Activated CD4-positive, alpha-beta memory T cell treated with anti-CD3 and anti-CD28 coated beads for 36 hours (primary cell): ENCODE measurements at places on chromosomes 2 and 18.

DNA sequence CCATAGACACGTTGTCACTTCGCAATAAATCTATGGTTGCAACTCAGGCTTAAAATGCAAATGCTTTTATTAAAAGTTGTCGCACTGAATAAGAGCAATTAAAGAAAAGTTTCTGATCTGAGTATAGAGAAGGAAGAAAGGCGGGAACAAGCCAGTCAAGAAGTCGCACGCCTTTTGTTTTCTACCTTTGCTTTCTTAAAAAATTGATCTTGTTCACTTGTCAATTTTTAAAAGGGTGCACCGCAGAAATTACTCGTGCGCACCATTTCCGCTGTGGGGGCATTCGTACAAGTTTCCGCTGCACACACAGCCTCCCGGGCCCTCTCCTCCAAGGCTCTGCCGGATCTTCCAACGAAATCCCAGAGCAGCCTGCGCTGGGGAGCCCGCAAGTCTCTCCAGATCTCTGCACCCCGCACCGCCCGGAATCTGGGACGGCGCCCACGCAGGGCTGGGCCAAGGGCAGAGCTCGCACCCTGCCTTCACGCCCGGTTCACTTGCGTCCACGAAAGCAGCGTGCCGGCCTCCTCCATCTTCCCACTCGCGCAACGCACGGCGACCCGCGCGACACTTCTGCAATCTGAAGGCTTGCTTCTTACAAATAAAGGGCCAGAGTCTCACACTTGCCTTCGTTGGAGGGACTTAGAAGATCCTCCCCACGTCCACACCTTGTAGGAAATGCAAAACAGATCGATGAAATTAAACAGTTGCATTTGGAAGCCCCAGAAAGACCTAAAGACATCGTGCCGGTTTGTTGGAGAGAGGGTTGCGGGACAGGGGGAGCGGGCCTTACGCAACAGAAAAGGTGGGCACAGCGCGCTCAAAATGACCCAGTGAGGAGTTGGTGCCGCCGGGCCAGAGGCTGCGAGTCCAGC lies 2.6 kb upstream of the SALL3 start:
- no peak for DNase-seq

DNA sequence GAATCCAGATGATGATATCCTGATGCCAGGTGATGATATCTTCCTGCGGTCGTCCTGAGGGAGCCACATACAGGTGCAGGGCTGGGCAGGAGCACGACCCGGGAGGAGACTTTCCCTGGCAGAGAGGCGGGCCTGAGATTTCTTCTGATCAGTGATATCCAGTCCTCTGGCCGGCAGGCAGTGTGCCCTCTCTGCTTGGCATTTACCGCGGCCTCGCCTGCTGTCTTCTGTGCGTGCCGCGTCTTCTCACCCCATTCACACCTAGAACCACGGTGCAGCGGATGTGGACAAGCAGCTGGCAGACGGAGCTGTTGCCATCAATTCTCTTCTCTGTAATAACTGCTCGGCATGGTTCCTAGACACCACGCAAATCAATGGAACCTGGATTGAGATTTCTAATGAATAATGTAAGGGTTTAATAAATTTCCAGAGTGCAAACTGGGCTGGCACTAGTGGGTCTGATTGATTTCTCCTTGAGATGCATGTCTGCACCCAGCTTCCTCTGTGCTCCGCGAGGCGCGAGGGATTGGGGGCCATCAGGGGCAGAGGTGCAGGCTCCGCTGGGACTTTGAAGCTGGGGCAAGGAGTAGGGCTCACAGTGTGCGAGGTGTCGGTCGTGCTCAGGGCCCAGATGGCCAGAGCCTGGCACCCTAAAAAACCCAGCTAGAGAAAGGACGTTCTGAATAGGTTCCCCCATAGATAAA lies 208.9 kb upstream of the HDAC4 start:
- DNase-seq, result no peak

DNA sequence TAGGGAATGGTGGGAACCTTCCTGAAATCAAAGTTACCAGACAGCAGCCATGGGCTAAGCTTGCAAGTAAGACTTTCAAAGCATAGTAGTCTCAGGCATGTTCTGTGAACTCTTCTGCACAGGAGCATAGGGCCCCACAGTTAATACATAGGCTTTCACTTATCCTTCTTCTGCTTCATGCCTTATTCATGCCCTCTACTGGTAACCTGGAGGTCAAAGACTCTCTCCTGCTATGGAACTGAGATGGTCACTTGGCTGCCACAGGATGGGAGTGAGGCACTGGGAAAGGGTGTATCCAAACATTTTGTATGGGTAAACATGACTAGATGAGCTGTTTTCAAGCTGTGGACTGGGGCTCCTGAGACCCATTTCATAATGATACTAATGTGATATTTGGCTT lies 49.1 kb upstream of the ZNF638 start:
- no peak for DNase-seq

- DNase-seq, result no peak
Observed at GRCh38 chr2:240418311-240418710, 17.2 kb upstream of the GPC1 start.

- no peak for DNase-seq
Observed at GRCh38 chr2:7683196-7683595, 766.0 kb downstream of the RNF144A start.

DNA sequence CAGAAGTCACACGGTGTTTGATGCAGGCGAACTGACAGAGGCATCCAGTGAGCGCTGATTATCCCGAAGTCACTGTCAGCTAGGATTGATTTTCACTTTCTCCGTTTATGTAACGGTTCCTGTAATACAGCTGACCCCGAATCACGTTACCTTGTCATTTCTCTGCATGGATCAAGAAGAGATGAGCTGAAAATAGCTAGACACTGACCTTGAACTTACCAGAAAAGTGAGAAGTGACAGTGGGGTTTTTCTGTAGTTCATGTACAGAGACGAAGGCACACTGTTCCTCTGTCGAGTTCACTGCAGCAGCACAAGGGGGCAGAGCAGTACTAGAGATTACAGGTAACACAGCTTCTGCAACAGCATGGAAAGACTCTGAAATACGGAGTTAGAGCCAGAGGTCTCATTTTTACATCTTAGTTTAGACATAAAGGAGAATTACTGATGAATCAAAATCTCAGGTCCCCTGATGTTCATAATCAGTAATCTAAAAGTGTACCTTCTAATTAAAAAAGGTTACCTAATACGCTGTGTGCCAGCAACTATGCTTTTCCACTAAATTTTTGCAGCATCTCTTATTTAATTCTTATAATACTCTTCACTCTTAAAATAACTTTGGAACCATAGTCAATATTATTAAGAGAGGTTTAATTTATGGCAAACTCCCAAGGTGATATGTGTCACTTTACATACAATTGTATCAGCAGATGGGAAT lies 33.1 kb downstream of the ARHGAP15 start:
- DNase-seq, result peak; percentile 68

DNA sequence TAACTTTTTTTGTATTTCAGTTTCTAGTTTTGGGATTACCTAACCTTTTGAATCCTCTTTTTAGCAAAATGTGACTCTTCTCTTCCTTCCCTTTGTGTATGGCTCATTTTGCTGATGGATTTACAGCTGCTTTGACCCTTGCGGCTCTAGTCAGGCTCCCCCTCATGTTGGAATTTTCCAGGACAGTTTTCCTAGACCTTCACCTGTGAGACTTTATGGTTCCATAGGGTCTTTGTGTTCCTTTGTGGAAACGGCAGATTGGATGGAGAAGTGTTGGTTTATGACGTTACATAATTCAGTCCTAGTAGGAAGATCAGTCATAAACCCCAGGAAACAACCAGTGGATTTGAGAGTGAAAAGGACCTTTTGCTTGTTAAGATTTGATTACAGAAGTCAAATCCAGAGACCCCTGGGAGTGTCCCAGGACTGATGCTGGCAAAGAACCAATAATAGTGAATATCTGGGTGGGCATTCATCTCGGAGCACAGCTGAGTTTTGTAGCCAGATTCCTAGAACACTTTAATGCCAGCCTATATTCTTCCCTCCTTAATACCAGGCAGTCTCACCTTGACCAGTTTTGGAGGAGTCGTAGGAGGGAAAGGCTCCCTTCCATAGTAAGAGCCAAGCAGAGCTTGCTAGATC lies 42.7 kb downstream of the SOCS6 start:
- DNase-seq, result no peak

- DNase-seq, result no peak
Observed at GRCh38 chr18:44912740-44913478, 232.2 kb downstream of the SETBP1 start.

GRCh38 chr2:167127135-167127534 lies 238.9 kb downstream of the XIRP2 start:
- no peak for DNase-seq

DNA sequence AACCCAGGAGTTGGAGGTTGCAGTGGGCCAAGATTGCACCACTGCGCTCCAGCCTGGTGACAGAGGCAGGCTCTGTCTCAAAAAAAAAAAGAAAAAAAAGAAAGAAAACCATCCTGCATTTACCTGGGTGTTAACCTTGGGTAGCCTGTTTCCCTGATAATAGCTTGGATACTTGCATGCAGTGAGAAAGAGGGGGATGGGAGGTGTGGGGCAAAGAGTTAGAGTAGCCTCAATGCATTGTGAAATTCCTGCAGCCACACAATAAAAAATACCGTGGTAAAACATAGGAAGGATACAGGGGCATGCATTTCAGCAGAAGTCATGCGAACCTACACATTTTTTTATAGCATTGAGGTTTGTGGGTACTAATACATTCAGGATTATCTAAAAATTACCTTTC lies 76.6 kb upstream of the ZNF516 start:
- no peak for DNase-seq

GRCh38 chr2:68225119-68225632 lies 27.2 kb downstream of the PPP3R1 start:
- DNase-seq, result peak; percentile 22

DNA sequence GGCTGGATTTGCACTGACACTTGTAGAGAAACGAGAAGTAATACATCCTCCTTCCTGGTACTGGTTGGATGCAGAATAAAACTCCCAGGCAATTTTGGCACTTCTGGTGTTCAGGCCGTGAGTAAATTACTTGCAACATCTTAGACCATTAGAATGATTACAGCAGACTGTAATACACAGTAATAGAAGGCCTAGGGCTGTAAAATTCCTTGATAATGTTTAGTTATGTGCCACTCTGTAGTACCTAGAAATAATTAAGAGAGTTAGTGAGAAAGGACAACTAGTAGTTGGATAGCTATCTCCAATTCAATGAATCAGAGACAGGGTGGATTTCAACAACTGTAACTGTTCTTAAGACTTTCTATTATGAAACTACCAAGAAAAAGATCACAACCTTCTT lies 356.3 kb upstream of the SETBP1 start:
- DNase-seq, result no peak

DNA sequence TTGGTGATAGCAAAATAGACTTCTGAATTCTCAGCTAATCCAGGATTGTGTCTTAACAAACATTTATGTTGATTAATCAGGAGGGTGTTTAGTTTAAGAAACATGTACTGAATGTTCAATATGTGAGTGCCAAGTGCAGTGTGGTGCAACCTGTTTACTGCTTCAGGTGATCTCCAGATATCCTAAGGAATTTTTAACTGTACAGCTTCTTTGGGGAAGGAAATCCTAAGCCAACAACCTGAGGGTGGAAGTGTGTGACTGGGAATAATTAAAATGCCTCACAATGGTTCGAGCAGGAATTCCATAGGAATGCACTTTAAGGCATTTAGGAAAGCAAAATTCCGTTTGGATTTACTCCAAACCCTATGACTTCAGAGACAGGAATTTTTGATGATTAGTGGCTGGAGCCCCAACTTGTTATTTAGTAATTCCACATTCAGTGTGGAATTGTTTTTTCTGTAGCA lies 16.4 kb downstream of the CRIM1 start:
- no peak for DNase-seq

GRCh38 chr2:72915320-72915906 lies 1.9 kb upstream of the EMX1 start:
- DNase-seq, result peak; percentile 8

GRCh38 chr2:188091220-188091619 lies 200.5 kb upstream of the GULP1 start:
- no peak for DNase-seq

- no peak for DNase-seq
Observed at GRCh38 chr2:34110392-34110791, 511.3 kb upstream of the FAM98A start.
